ENCODE measurements at places on chromosomes 11 and 22. TPM values are rescaled to one million over a fixed set of nuclear protein-coding genes. Genes with fewer than 3 reads are reported as not detected.
A peak's percentile ranks its signal among the peaks of the same experiment; 100 is the strongest.

DNA sequence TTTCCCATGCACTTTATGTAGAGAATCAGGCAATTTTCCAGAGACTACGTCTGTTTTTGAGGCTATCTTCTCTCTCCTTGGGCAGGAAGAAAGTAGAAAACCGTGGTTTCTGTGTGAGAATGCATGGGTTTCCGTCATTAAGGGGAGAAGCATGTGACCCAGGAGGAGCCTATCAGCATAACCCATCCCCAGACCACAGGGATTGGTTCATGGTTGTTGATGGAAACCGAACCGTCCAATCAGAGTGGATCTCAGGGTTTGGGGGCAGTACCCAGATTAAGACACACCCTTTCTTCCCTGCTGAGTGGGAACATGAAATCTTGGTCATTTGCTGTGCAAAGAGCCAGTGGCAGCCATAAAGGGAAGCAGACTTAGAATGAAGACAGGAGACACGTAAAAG is 517.8 kb downstream of the MN1 start:
- DNase-seq = no peak

DNA sequence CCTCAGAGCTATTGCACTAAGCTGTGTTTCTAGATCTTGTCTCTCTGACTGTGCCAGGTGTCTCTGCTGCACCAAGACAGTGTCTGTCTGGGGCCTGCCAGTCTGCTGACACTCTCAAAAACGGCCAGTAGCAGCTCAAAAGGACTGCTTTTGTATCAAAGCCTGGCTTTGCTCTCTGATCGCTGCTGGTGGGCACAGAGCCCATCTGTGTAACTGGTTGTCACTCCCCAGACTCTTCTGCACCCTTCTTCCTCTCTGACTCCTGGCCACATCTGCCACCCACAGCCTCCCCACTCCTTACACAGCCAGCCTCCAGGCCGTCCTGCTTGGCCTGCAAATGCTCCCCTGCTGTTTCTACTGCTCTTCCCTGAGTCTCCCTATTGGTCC is 26.5 kb downstream of the MED15 start:
- no peak for DNase-seq

DNA sequence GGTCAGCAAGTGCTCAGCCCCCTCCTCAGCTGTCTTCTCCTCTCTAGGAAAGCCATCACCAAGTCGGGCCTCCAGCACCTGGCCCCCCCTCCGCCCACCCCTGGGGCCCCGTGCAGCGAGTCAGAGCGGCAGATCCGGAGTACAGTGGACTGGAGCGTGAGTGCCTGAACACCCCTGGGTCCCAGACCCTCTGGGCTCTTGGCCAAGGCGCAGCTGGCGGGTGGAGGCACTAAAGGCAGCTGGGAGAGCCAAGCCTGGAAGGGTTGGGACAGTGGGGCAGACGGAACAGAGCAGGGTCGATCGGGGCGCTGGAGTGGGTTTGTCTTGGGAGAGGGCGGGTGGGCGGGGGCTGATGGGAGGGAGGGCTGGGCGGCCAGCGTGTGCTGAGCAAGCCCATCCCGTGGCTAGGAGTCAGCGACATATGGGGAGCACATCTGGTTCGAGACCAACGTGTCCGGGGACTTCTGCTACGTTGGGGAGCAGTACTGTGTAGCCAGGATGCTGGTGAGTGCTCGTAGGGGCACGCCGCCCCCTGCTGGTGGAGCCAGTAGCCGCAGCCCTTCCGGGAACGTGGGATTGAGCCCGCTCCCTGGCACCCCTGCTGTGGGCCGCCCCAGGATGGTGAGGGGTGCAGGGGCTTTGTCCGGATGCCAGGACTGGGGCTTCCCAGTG is 14.1 kb upstream of the MDK start:
- DNase-seq = peak; percentile 85

Gene SLCO2B1
- total RNA-seq = not detected

- no peak for DNase-seq
These were observed 86.1 kb upstream of the PARVA start for GRCh38 chr11:12291313-12291712.

DNA sequence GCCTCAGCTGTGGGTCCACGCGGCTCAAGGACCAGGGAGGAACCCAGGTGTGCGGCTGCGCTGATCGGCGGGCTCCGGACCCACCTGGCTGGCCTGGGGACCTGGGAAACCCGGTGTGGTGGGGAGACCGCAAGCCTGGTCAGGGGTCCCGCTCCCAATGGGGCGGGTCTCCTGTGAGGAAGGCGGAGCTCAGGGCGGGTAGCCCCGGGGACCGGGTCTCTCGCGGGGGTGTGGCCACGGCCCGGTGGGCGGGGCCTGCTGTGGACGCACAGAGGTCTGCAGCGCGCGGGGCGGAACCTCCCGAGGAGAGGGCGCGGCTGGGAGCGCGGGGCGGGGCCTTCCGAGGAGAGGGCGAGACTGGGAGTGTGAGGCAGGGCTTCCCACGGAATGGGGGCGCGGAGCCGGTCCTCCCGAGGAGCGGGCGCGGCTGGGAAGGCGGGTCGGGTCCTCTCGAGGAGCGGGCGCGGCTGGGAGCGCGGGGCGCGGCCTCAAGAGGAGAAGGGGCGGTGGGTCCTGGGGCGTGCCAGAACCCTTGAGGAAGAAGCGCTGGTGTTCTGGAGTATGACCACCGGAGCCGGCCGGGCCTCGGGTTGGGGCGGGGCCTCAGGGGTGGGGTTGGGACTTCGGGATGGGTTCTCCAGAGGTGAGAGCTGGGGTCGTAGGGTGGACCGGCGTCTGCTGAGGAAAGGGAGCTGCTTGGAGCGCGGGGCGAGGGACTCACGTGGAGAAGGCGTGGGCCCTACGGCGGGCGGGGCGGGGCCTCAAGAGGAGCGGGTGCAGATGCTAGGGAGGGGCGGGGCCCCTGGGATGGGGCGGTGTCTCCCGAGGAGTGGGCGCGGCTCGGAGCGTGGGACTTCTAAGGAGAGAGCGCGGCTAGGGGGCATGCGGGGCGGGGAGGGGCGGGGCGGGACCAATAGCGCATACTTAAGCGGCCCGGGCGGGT is 20.8 kb downstream of the DGCR6L start:
- DNase-seq = peak; percentile 90

GRCh38 chr11:73185680-73186293 is 32.3 kb upstream of the P2RY2 start:
- DNase-seq = no peak

Gene TUT1
- 24.7 TPM for total RNA-seq

Gene IGF2
- total RNA-seq = 0.91 TPM

All from activated CD8-positive, alpha-beta memory T cell treated with anti-CD3 and anti-CD28 coated beads, Interleukin-2, amount 10 ng/mL, durations not matched to agents 7 days and 5 days (primary cell).